ENCODE measurements at places on chromosomes 6 and 20.

DNA sequence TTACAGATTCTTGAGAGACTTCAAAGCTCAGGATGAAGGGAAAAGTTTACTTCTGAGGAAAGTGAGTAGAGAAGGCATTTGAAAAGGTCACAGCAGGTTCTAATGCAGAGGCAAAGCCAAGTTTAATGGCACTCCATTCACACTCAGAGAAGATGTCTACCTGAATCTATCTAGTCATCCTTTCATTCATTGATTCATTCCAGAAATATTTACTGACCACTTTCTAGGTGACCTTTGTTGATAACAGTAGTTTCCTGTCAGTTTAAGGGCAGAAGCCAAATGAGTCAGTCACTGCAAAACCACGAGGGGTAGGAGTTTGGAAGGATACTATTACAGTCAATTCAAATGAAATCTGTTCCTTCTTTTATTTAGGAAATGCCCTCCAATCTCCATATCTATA, 30.8 kb downstream of the FBXO5 start:
- DNase-seq: no peak

DNA sequence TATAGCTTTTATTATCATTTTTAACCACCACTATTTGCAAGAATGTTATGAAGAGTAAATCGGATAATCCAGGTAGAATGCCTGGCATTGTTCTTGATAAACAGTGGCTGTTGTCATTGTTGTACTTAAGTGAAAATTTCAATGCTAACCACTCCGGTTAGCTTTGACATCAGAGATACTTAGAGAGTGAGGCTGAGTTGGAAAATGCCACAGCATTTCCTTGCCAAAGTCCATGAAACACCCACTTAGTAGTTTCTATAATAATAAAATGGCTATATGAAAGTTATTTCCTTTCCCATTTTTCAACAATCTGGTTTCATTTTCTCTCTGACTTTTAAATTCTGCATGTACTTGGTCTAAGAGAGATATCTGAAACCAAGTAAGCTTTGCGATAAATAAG, 132.0 kb downstream of the CDK19 start:
- no peak for DNase-seq

- DNase-seq: peak; percentile 81
These were observed at the start of gene TAF11 for GRCh38 chr6:34887753-34888513. Gene TAF11 (minus strand): TSS chr6:34888042. CDS start chr6:34887957, 85 bp downstream.

GRCh38 chr6:128710315-128710714, 172.6 kb upstream of the LAMA2 start:
- no peak for DNase-seq

GRCh38 chr20:41643504-41643938, 25.3 kb upstream of the CHD6 start:
- no peak for DNase-seq

- DNase-seq: no peak
These were observed 517.5 kb downstream of the TBC1D32 start for GRCh38 chr6:120816794-120817193.

GRCh38 chr6:116511424-116512110, at the start of gene CALHM5:
Gene CALHM5 (plus strand): TSS chr6:116511639. CDS start chr6:116511697, 58 bp downstream.
- DNase-seq: peak; percentile 54

- no peak for DNase-seq
These were observed 37.4 kb downstream of the HIVEP2 start for GRCh38 chr6:142907544-142907943.

- no peak for DNase-seq
These were observed 9.2 kb downstream of the CYB5R4 start for GRCh38 chr6:83868639-83869038.

DNA sequence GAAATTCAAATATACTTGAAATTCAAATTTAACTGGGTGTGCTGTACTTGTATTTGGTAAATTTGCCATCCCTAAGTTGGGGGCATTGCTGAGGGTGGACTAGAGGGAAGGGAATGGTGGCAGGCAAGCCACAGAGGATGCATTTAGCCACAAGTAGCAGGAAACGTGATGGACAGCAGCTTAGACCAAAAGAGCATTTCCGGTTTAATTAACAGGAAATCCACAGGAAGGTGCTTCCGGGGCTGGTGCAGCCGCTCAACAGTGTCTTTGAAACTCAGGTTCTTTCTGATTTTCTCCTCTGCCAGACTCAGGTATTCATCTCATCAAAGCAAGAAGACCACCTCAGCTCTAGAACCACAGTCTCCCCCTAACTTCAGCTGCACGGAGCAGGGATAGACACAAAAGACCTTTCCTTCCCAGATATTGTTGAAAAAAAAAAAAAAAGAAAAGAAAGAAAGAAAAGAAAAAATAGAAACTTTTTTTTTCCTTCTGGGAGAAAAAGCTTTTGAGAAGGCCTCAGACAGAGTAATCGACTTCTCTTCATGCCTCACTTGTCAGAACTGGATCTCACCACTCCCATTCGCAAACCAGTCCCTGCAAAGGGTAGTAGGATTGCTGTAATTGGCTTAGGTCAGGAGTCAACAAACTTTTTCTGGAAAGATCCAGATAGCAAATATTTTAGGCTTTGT, 8.0 kb upstream of the BCAS1 start:
- no peak for DNase-seq

GRCh38 chr6:105791583-105792318, 294.4 kb upstream of the PRDM1 start:
- no peak for DNase-seq
